ENCODE measurements at places on chromosomes 12 and 14.

GRCh38 chr14:92688434-92689375 lies 59.7 kb downstream of the LGMN start:
- DNase-seq = no peak

DNA sequence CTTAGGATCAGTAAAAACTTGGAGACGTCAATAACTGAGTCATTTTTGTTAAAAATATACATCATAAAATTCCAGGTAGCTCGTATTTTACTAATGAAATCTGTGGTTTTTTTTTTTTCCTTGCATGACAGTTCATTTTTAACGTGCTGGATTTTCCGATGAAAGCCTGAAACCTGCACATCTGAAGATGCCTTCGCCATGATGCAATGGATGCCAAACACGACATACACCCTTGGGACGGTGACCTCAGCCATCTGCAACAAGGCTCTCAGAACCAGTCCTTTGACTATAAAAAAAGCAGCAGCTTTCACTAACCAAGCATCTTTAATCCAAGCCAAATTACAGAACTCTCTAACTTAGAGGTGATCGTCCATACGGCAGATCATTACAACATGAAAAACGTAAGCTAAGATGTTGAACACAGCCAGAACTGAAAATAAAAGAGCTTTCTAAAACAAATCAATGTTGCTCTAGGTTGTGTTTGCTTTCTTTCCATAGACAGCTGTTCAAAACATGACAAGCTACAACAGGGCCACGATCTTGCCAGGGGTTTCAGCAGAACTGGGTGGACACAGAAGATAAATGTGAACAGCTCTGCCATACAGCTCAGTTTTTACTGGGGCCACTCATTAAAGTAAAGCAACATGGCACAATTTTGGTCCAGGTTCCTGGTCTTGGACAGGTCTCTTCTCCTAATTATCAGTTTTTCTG lies 7.8 kb downstream of the NIN start:
- DNase-seq = peak; percentile 51

GRCh38 chr12:124469193-124469888 lies 98.1 kb downstream of the NCOR2 start:
- no peak for DNase-seq

DNA sequence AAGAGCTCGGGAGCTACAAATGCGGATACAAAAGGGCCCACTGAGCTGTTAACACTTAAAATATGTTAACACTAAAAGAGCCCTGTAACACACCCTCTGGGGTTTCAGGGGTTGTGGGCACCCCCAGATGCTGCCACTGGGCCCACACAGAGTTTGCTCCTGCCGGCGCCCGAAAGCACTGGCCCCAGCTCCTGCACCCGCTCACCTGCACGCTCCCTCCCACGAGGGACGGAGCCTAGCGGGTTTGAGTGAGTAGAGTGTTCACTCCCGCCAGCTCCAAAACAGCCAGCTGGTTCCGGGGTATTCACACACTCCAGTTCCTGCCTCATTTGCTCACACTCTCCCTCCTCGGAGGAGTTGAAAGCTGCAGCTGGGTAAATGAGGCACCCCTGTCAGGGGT lies 357.7 kb downstream of the ETNK1 start:
- DNase-seq = no peak

DNA sequence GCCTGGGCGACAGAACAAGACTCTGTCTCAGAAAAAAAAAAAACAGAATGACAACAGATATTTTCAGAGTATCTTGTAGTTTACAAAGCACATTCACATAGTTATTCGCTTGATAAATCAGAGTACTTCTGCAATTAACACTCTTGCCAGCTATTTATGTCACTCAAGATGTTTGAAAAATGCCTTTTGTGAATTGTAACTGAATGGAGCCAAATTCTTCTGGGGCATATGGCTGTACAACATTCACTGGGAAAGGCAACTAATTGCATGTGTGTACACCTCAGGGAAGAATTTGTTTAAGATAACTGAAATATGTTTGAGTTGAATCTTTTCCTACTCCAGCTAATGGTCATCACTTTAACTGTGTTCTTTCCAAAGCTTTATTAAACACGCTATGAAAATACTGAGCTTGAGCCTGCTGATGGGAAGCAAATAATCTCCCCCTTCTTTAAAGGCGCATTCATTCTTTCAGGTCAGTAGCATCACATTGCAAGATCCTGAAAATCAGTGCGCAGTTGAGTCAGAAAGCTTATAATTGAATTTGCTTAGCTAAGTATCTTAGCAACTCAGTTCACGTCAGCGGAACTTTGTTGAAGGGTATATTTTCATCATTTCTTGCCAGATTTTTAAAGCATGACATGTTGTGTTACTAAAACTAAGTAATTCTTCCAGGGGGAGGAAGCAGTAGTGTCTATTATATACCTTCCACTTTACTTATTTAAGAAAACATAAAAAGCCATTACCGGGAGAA lies 66.6 kb downstream of the SINHCAF start:
- no peak for DNase-seq

DNA sequence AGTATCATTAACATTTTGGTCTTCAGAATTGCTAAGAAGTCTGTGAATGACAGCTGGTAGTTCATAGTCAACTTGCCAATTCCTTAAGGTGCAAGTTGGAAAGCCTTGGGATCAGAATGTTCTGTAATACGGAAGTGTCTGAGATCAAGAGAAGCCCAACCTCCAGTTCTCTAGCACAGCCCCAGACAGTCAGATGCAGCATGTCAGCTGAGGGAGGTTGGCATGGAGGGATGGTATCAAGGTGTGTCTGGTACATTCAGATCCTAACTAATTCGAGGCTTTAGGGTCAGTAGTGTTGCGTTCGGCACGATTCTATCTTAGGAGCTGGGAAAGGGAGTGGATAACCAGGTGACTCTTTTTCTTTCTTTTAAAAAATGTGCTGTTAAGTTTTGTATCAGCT lies 38.3 kb downstream of the FNTB start:
- no peak for DNase-seq

GRCh38 chr12:95838125-95838524 lies 20.6 kb upstream of the SNRPF start:
- DNase-seq = peak; percentile 54

DNA sequence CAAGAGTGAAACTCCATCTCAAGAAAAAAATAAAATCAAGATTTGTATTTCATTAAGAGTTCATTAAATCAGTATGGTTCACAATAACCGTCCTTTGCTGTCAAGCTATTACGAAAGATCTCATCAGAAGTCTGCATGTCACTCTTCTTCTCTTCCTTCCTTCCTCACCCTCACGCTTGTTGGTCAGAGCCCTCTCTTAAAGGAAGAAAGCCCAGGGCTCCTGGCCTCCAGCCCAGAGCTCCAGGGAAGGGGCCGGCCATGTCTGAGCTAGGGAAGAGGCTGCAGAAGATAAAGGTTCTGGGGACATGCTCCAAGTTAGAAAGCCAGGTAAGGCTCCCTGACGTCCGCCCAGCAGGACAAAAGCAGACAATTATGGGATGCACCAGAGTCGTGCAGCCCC lies 43.1 kb upstream of the DLK1 start:
- DNase-seq = no peak

GRCh38 chr14:22850944-22851764 lies 14.8 kb downstream of the MMP14 start:
- peak; percentile 82 for DNase-seq

- DNase-seq = peak; percentile 14
These were observed 7.4 kb upstream of the TMEM132C start for GRCh38 chr12:128259556-128260070.

- peak; percentile 77 for DNase-seq
These were observed 694 bp downstream of the TMBIM6 start for GRCh38 chr12:49741882-49742620.

DNA sequence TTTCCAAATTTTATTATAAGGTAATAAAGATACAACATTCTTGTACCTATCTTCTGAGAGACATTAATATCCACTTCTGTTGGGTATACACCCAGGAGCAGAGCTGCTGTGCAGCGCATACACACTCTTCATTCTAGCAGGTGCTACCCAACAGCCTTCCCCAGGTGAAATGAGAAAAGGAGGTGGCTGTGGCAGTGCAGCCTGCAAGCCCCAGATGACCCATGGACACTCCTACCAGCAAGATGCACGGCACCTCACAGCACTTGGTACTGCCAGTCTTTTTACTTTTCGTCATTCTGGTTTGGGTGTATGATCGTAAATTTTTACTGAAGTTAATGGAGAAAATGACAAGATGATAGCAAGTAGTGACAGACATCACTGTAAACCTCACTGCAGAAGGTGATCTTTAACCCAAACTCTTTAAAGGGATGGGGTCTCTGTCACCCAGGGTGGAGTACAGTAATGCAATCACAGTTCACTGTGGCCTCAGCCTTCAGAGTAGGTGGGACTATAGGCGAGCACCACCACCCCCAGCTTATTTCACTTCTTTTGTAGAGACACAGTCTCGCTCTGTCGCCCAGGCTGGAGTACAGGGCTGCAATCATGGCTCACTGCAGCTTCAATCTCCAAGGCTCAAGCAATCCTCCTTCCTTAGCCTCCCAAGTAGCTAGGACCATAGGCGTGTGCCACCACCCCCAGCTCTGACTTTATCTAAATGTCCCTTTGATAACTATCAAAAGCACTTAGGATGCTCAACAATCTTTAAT lies 26.5 kb downstream of the VPS37B start:
- no peak for DNase-seq

DNA sequence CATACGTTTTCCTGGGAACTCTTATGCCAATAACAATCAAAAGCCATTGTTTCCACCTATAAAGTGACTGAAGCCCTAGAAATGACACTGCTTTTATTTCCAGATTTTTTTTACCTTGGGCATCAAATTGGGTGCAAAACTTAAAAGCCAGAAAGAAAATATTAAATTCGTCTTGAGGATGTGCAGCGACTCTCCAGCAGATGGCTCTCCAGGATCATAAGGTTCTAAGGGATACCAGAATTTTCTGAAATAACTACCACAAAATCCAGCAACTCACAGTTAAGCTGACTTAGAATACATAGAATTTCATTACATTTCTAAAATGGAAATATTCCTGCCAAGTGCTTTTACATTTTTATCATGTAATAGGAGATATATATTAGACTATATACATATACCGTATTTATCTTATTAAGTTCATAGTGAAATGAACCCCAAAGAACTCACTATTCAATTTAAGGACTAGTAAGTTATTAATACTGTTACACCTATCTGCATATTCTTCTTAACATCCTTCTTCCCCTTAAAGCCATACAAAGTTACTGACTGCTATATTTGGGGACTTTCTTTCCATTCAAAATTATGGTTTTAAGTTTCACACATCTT lies 44.0 kb downstream of the ARMH4 start:
- peak; percentile 58 for DNase-seq

GRCh38 chr12:114226241-114226928 lies 179.6 kb downstream of the TBX5 start:
- DNase-seq = no peak

DNA sequence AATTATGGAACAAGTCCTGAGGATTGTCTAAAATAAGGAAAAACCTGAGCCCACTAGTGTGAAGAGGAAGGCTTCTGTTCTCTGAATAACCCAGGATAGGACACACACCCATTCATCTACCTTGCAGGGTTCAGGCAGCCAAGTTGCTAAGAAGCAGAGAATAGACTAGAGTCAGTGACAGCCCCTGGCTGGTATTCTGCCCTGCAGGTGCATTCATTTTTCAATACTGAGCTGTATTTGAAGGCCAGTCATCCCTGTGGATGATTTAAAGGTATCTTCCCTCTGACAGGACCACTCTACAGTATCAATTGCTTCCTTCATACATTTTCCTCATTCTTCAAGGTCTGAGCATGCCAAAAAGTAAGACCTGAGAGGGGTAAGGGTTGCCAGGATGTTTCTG lies 22.9 kb downstream of the WNT5B start:
- DNase-seq = no peak

GRCh38 chr14:95784137-95784536 lies 70.2 kb upstream of the TCL1A start:
- DNase-seq = peak; percentile 26

- no peak for DNase-seq
These were observed 1.7 kb upstream of the IL26 start for GRCh38 chr12:68227356-68227755.

DNA sequence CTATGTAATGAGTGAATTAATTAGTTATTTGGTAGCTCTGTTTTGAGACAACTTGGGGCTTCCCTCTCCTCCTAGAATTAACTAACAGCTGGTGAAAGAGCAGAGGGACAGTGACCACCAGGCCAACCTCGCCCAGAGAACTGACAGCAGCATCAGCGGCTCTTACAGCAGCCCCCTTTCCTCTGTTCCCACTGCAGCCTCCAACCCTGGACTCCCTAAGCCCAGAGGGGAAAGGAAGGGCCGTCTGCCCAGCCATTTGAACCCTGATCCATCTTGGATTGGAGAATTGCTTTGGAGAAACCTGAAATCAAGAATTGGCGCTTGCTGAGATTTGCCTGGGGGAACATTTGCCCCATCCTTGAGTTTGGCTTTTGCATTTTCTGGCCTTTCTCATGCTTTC lies 45.5 kb downstream of the B4GALNT3 start:
- no peak for DNase-seq

GRCh38 chr14:84688297-84689025 lies 841.5 kb upstream of the FLRT2 start:
- no peak for DNase-seq

- DNase-seq = no peak
These were observed 1045.6 kb downstream of the BCL11B start for GRCh38 chr14:98226411-98226810.

DNA sequence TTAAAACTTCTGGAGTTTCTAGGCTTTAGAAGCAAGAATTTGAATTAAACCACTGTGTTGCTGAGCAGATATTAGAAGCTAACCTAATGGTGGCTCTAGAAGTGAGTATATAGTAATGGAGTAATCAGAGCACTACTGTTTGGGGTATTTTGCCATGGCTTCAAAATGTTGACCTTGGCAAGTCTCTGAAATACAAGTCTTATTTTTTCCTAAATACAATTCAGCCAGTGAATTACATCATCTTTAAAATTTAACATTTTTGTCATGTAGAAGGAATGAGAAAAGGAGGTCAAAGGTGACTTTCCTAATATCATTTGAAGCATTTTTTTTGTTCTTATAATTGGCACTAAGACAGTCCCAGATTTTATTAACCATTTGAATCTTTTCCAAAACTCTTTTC lies 25.2 kb downstream of the PMCH start:
- peak; percentile 51 for DNase-seq

GRCh38 chr12:103632554-103633216 lies 45.6 kb downstream of the STAB2 start:
- peak; percentile 42 for DNase-seq

GRCh38 chr14:68926236-68926635 lies 52.9 kb downstream of the ACTN1 start:
- no peak for DNase-seq

GRCh38 chr12:26696048-26696612 lies 136.9 kb downstream of the ITPR2 start:
- DNase-seq = no peak

GRCh38 chr12:64625243-64626077 lies 15.2 kb downstream of the RASSF3 start:
- peak; percentile 89 for DNase-seq

DNA sequence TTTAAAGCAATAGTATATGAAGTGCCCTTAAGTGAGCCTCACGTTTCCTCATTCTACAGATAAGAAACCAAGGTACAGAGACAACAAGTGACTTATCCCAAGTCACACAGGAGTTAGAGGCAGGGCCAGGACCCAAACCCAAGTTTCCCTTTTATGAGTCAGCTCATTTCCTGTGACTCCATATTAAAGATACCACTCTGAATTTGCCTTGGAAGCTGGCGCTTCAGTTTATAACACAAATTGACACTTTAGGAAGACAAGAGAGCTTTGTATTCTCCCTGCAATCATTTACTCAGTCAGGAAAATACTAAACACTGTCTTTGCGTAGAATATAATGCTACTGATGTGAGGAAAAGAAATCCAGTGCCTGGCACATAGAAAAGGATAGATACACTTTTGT lies 43.2 kb downstream of the MYBPC1 start:
- DNase-seq = no peak

Data from fibroblast of skin of right quadriceps (primary cell).